G401 (cell line): ENCODE measurements at places on chromosomes 13 and 19.

GRCh38 chr13:30341815-30342570, 34.6 kb upstream of the KATNAL1 start:
- peak; percentile 32 for DNase-seq

DNA sequence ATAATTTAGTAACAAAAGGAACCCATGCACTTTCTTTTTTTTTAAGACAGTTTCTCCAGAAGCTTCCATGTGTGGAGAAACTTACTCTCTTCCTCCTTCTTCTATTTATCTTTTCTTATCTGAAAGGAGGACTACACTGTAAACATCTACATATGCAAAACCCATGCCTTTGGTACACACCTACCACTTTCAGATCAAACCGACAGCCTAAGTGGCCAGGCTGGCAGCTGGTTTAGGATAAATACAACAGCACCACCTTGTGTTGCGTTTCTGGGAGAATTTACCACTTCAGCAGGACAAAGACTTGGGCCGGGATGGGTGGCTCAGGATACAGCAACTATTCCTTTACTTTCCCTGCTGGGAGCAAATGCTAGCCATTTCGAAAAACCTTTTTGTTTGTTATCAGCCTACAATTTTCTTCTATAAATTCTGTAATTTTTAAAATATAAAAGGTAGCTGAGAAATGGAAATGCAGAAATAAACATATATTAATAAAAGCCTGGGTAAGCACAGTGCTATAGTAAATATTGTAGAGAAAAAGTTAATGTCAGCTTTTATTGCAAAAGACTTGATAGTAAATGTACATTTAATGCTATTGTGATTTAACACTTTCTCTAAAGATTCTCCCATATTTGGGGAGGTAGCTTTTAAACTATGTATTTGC, 94.0 kb upstream of the RFC3 start:
- peak; percentile 90 for DNase-seq

GRCh38 chr13:41962994-41963393, 2.1 kb upstream of the VWA8 start:
- DNase-seq, result no peak

DNA sequence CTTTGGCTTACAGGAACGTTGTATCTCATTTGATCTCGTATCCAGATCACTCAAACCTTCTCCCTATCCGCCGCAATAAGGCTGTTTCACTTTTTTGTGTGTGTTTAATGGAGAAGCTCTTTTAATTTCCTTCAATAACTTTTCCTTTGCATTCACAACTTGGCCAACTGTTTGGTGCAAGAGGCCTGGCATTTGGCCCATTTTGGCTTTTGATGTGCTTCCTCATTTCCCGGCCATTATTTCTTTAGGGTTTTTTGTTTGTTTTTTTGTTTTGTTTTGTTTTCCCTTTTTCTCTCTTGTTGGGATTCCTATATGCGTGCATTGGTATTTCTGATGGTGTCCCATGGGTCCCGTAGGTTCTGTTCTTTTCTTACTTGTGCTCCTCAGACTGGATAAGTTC, 6.1 kb upstream of the UPF3A start:
- no peak for DNase-seq

- DNase-seq, result no peak
Observed at GRCh38 chr13:99374169-99374991, 67.2 kb upstream of the GPR183 start.
